ENCODE measurements at places on chromosomes 7 and 10.

GRCh38 chr7:55409482-55410225 is 44.5 kb downstream of the LANCL2 start:
- H3K27ac ChIP-seq = no peak overlapping the region
- no peaks in the 10 kb centered on the region for H3K4me1 ChIP-seq
- no peak overlapping the region for H3K4me3 ChIP-seq
- no peaks in the 10 kb centered on the region for H3K27me3 ChIP-seq

GRCh38 chr10:99304862-99305229 is 24.3 kb upstream of the CNNM1 start:
- no peak overlapping the region for H3K27ac ChIP-seq
- no peak overlapping the region for H3K4me3 ChIP-seq
- no peaks in the 10 kb centered on the region for H3K36me3 ChIP-seq
- no peak for DNase-seq
- peaks cover 5% of the 10 kb centered on the region for H3K27me3 ChIP-seq

GRCh38 chr10:18260310-18260922 is 120.2 kb downstream of the CACNB2 start:
- H3K27me3 ChIP-seq = no peaks in the 10 kb centered on the region
- DNase-seq = no peak
- no peak overlapping the region for H3K27ac ChIP-seq
- no peaks in the 10 kb centered on the region for H3K4me1 ChIP-seq
- no peaks in the 10 kb centered on the region for H3K36me3 ChIP-seq

DNA sequence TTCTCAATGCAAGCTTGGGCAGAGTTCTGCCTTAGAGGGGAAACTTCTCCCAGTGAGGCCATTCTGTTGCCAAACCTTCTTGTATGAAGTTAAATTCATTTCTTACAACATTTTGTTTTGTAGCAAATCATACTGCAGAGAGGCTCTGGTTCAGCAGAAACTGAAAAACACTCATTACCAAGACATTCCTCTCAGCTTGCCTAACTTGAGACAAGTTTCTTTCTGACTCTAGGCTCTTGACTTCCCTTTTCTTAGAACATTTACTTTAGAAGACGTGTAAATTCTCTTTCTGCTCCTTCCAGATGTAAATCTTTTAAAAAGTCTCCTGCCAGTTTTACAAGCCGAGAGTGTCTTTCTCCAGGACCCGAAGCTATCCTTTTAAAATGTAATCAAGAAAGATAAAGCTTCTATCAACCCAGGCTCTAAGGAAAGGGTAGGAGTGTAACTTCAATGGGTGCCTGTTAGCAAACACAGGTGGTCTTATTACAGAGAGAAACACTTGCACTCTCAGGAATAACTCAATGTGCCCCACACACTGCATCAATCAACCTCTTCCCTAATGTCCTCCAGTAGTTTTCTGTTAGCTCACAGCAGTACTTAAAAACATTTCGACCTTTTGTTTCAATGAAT is 80.5 kb upstream of the TAS2R16 start:
- no peaks in the 10 kb centered on the region for H3K4me1 ChIP-seq
- no peaks in the 10 kb centered on the region for H3K27me3 ChIP-seq
- no peak overlapping the region for H3K4me3 ChIP-seq
- no peak overlapping the region for H3K27ac ChIP-seq
- DNase-seq = no peak
- no peaks in the 10 kb centered on the region for H3K36me3 ChIP-seq

DNA sequence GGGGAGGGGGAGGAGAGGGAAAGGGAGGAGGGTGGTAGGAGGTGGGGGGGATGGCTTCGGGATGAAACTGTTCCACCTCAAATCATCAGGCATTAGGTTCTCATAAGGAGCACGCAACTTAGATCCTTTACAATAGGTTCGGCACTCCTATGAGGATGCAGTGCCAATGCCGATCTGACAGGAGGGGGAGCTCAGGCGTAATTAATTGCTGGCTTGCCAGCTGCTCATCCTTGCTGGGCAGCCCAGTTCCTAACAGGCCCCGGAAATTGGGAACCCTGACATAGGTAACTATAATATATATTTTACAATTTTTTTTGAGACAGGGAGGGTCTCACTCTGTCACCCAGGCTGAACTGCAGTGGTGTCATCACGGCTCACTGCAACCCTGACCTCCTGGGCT is 118.8 kb upstream of the SFMBT2 start:
- H3K36me3 ChIP-seq = no peaks in the 10 kb centered on the region
- DNase-seq = no peak
- H3K4me3 ChIP-seq = no peak overlapping the region
- peaks cover 24% of the 10 kb centered on the region for H3K27me3 ChIP-seq
- no peak overlapping the region for H3K27ac ChIP-seq

All from activated T-helper 2 cell treated with anti-CD3 and anti-CD28 coated beads, Interferon-gamma antibody, Interleukin-2, Interleukin-4, amounts not matched to agents 10 μg/mL and 5 μg/mL and 100 μg/mL, durations not matched to agents 14 hours and 24 hours and 36 hours (primary cell).